HS-27A (cell line): ENCODE measurements at places on chromosomes 7 and 10.

- no peak for DNase-seq
Observed at GRCh38 chr7:13265271-13265670, 577.8 kb downstream of the ARL4A start.

DNA sequence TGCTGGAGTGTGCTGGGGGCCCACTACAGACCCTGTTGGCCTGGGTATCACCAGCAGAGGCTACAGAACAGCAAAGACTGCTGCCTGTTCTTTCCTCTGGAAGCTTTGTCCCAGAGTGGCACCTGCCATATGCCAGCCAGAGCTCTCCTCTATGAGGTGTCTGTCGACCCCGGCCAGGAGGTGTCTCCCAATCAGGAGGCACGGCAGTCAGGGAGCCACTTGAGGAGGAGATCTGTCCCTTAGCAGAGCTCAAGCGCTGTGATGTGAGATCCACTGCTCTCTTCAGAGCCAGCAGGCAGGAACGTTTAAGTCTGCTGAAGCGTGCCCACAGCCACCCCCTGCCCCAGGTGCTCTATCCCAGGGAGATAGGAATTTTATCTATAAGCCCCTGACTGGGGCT, 316.2 kb downstream of the ETV1 start:
- DNase-seq: no peak

- DNase-seq: no peak
Observed at GRCh38 chr10:79046741-79047583, 21.8 kb upstream of the ZMIZ1 start.

GRCh38 chr10:8275911-8276310, 221.4 kb downstream of the GATA3 start:
- DNase-seq: no peak

DNA sequence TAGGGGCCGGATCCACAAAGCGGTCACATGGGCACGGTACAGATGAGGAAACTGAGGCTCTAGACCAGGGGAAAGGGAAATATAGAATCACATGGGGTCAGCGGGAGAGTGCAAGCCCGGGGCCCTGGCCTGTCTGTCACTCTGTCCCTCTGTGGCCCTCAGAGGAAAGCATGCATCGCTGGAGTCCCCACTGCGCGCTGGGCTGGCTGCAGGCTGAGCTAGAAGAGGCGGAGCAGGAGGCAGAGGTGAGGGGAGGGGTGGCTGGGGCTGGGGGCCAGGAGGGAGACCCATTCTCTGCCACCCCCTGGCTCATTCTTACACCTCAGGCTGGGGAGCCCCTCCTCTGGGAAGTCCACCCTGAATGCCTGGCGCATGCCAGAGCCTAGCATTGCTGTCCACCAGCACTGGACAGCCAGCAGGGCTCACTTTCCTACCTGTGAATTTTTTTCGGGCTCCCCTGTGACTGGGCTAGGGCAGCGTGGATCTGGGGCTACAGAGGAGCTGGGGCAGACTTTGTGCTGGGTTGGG, 2.3 kb downstream of the VPS37D start:
- DNase-seq: no peak

DNA sequence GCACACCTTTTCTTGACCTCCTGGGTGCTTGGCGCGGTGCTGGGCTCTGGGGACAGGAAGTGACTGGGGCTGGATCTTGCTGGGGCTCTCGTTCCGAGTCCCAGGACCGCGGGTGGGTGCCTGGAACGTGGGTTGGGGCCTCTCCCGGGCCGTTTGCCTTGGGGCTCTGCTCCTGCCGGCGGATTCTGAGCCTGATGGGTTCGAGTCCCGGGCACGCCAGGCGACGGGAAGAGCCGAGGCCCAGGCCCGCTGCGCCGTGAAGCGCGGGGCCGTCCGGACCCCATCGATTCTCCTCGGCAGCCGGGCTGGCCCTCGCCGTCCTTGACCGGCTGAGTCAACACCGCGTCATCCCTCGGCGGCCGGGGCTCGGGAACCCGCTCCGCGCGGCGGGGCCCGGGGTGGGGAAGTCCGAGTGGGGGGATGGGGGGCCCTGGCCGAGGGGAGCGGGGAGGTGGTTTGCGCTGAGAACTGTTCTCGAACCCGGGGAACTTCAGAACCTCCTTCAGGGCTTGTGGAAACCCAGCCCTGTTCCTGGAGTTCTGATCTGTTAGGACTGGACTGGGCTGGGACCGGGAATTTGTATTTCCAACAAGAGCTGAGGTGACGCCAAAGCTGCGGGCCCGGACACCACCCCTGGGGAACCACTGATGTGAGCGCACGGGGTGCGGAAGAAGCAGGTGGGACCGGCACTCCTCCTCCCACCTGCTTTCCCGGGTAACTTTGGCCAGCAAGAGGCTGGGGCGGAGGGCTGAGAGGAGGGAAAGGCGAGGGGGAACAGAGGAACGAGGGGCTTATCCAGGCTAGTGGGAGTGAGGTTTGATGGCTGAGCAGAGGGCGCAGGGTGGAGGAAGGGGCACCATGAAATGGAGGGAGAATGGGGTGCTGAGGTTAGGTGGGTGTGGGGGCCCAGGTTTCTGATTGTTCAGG, 6.2 kb downstream of the HHEX start:
- DNase-seq: no peak

DNA sequence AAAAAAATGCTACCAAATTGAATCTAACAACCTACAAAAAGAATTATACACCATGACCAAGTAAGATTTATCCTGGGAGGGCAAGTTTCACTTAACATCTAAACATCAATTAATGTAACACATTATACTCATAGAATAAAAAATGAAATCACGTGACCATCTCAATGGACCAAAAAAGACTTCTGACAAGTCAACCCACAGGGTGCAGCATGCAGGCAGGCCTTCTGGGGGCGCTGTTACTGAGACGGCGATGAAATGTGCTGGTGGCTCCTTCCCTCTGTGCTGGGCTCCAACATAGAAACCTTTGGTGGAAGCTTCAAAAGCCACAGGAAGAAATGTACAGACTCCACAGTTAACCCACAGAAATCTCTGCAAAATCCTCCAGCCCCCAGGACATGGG, 103.1 kb downstream of the INHBA start:
- DNase-seq: no peak

GRCh38 chr7:6438427-6438826, 9.3 kb downstream of the DAGLB start:
- no peak for DNase-seq

- DNase-seq: no peak
Observed at GRCh38 chr7:81138870-81139269, 220.0 kb upstream of the SEMA3C start.

DNA sequence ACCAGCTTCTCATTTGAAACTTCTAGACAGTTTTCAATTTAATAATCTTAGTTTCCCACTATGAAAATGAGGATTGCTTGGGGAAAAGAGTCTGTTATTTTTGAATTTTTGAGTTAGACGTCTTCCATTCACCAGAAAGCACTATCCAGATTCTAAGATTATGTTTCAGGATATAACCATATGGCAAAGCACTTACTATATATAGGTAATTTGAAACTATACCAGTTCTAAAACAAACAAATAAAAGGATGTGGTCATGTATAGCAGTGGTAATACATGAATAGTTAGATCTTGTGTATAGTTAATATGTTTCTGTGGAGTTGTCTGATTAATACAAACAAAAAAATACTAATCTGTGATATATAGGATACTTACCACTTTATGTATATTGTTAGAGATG, 320.0 kb downstream of the EXOC4 start:
- DNase-seq: no peak

- DNase-seq: no peak
Observed at GRCh38 chr10:89662596-89662995, 17.6 kb upstream of the PANK1 start.

DNA sequence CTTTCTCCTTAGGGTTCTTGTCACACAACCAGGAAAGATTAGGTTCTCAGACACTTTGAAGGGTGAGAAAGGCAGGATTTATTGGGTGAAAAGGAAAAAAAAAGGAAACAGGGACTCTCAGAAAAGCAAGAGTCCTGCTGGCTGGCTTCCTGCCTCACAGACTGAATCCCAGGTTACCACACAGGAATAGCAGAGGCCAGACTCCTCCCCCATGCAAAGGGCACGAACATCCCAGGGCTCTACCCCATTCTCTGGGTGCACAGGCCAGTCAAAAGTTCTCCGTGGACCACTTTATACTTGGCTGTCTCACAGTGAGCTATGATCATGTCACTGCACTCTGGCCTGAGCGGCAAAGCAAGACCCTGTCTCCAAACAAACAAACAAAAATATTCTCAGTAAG, 42.6 kb downstream of the HOXA1 start:
- no peak for DNase-seq

DNA sequence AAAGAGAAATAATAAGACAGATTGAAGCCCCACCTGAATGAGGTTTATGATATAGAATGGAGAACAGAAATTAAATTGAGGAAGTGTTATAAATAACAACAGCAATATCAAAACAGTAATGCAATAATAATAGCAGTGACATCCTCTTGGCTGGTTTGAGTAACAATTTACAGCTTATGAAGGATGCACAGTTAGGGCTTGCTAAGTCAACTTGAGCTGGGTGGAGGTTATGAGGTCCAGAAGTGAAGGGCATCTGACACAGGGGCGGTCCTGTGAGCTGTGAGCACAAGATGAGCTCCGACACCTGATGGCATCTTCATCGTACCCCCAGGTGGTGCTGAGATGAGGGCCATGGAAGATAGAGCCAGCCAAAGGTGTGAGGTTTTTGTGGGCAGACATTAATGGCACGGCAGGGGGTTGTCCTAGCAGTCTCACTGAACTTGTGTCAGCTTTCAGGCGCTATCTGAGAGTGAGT, 30.5 kb downstream of the ARHGAP22 start:
- no peak for DNase-seq

- no peak for DNase-seq
Observed at GRCh38 chr7:131518626-131519025, 37.8 kb downstream of the PODXL start.

GRCh38 chr10:66778351-66778750, 147.5 kb upstream of the LRRTM3 start:
- no peak for DNase-seq

- DNase-seq: no peak
Observed at GRCh38 chr7:148380596-148381419, 209.8 kb upstream of the C7orf33 start.

GRCh38 chr7:70630440-70630817, 501.5 kb upstream of the GALNT17 start:
- DNase-seq: no peak

DNA sequence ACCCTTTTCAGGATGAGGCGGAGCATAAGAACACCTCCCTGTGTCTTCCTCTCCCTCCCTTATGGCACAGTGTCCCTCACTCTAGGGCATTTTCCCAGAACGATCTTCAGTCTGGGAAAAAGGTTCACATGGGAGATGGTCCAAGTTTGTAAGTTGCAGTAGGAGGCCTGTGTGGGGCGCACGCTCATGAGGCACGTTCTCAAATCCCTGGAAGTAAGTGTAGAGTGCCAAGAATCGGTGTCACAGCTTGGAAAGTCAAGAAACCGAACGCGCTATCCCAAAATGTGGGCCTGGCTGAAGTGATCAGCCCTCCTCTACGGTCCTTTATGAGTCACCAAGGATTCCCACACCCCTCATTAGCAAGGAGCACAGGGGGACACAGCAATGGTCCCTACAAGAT, 23.9 kb upstream of the SMARCD3 start:
- no peak for DNase-seq

GRCh38 chr10:44281089-44281613, 103.7 kb downstream of the CXCL12 start:
- no peak for DNase-seq

DNA sequence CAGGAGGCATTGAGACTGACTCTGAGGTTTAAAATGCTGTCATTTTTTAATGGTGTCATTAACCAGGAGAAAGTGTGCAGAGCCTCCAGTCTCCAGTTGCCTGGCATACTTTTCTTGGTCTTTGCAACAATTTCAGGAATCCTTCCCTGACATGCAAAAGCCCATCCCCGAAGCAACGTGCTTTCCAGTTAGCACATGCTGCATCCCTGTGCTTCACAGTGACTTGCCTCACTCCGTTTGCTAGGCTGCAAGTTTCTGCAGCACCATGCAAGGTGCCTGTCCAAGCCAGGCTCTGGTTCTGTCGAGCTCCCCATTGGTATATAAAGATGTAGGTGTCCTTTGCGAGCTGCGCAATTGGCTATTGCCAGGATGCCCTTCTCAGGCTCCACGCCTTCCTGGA, 135.0 kb downstream of the GALNT17 start:
- no peak for DNase-seq

GRCh38 chr7:25288556-25289307, 60.4 kb upstream of the NPVF start:
- no peak for DNase-seq

DNA sequence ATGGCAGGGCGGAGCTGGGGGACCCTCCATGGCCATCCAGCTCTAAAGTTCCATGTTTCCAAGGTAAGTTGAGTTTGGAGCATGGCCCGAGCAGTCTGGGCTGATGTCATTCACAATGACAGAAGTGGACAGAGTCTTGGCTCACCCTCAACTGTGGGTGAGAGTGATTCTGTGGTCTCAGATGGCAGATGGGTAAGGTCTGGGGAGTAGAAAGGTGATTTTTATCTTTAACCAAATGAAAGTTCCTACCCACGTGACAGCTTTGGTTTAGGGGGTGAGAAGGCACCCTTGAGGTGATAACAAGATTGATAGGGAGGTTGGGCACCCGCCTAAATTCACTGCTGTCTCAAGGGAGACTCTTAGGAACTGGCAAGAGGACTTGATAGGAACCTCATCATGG, 57.6 kb upstream of the PDZD8 start:
- no peak for DNase-seq

DNA sequence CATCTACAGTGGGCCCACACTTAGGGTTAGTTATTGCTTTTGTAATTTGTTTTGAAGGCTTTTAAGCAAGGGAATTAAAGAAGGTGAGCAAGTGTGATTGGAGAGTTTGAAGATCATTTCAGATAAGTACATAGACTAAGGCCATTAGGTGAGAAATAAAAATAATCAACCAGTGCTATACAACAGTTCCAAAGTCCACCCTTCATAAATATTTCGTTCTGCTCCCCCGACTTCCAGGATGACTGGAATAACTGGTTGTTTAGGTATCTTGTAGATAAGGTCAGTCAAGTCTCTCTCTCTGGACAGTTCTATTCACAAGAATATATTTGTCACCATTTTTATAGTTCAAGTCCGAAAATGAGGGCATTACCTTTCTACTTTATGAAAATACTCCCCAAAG, 98.0 kb upstream of the MBL2 start:
- DNase-seq: no peak

DNA sequence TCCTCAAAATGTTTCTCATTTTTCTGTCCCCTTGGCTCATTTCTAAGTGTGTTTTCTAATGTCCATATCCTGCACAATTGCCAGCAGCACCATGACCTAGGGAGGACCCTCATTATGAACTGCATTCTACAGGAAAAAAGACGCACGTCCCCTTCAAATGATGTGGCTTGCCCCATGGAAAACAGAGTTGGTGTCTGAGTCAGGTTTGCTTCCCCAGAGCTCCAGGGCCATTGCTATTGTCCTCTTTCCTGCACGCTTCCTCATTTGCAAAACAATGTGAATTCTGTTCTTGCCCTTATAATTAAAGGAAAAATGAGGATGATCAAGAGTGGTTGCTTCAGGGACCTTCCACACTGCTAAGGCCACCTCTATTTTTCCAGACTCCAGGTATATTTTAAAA, 14.7 kb upstream of the ASB4 start:
- DNase-seq: no peak

GRCh38 chr7:101216860-101217387, 457 bp downstream of the PLOD3 start:
- DNase-seq: no peak

GRCh38 chr7:20198260-20198659, 18.9 kb downstream of the MACC1 start:
- DNase-seq: no peak

- no peak for DNase-seq
Observed at GRCh38 chr10:3755440-3756359, 29.3 kb downstream of the KLF6 start.

- no peak for DNase-seq
Observed at GRCh38 chr10:128877936-128878335, 589.1 kb upstream of the MGMT start.

GRCh38 chr10:90167174-90168064, 466.0 kb downstream of the KIF20B start:
- no peak for DNase-seq
